ENCODE measurements at places on chromosomes 6 and 20.
A peak's percentile ranks its signal among the peaks of the same experiment; 100 is the strongest.

DNA sequence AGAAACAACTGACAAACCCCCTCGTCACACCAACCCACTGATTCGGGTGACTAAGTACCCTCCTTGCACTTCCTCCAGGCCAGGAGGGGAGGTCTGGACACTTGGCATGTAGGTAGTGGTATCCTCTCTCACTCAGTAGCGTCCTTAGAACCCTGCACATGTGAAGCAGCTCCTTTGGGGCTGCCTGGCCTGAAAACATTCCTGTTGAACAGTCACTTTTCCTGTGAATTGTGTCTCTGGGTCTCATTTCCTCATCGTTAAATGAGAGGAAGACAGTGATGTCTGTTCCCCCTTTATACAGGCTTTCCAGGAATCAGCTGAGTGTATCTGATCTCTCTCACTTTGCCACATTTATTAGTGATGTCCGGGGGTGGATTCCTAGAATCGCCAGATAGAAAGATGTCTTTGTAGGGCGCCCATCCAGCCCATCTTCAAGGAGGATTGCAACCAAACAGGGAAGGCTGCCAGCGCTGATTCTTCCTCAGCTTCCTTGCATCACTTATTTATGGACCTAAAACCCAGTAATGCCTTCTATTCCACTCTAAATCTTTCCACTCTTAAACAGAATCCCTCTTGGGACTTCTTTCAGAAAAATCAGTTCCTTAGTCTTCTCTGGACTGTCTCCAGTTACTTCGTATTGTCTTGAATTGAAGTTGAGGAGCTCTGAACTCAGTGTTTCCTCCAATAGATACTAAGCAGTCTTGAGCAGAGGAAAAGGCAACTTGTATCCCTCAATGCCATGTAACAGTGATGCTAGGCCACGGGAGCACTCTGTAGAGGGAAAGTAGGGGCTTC is 9.4 kb upstream of the POPDC3 start:
- no peak for DNase-seq

DNA sequence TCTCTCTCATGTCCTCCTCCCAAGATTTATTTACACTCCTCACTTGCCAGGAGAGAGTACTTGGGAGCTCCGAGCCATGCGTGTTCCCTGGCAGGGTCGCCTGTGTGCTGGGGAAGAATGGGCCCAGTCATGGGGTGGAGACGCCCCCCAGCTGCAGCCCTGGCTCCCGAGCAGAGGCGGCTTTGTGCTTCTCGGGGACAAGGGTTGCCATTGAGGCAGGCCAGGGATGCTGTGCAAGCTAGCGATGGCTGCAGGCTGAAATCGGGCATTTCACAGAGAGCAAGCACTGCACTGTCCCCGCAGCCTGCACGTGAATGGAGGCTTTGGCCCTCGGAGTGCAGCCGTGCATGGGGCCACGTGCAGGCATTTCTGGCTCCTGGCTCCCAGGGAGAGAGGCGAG is 23.8 kb downstream of the PHACTR3 start:
- no peak for DNase-seq

DNA sequence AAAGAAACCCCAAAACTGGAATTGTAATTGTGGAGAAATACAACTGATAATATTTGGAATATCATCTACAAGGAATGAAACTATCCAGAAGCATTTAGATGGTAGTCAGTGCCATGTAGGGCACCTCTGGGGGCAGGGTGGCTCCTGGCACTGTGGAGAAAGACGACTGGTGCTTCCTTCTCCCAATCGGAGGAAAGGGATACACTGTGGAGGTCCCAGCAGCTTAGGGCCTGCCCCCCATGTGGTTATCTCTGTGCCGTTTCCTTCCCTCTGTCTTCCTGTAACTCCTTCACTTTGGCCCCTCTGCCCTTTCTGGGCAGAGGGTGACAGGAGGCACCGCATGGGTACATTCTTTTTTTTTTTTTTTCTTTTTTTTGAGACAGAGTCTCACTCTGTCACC is 178.4 kb downstream of the MTHFD1L start:
- no peak for DNase-seq

DNA sequence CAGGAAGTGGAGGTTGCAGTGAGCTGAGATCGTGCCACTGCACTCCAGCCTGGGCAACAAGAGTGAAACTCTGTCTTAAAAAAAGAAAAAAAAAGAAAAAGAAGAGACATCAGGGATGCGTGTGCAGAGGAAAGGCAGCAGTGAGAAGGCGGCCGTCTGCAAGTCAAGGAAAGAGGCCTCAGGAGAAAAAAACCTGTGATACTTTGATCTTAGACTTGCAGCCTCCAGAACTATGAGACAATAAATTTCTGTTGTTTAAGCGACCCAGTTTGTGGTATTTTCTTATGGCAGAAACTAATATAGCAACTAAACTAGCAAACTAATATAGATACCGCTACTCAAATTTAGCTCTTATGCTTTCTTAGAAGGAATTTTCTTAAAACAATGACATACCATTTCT is 36.1 kb downstream of the FGD2 start:
- DNase-seq, result no peak

GRCh38 chr6:124090491-124090890 is 286.8 kb downstream of the NKAIN2 start:
- DNase-seq, result no peak

DNA sequence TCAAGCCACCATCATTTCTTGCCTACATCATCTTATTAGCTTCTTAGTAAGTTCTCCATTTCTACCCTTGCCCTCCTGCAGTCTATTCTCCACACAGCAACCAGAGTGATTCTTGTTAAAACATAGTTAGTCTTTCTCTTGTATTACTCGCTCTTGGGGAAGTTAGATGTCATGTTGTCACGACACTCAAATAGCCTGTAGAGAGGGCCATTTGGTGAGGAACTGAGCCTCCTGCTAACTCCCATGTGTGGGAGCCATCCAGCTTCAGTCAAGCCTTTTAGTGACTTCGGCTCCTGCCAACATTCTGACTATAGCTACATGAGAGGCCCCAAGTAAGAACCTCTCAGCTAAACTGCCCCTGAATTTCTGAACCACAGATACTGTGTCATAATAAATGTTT is 395.4 kb downstream of the CDC5L start:
- no peak for DNase-seq

- DNase-seq, result no peak
These were observed 49.8 kb downstream of the PPARD start for GRCh38 chr6:35392111-35392702.

DNA sequence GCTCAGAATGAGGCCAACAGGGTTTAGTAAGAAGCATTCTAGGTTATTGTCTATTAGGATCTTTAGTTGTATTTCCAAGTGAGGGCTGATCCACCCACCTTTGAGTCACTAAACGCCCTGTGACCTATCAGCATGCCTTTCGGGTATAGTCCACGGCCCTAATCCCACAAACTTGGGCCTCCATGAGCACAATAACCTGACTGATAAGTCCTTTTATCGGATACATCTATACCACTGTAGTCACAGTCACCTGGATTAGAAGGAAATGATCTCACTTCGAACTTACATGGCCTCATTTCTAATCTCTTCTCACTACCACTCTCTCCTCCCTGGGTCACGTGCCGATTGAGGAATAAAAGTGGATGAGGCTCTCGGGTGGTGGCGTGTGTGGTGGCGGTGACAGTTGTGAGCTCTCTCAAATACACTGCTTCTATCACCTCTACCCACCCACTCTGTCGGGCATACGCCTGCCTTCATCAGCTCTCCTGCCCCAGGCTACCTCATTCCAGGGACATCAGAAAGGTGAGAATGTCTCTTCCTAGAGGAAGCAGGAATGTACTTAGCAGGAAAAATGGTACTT is 65.2 kb downstream of the TRAM2 start:
- no peak for DNase-seq

GRCh38 chr20:33515569-33516216 is 25.8 kb downstream of the CBFA2T2 start:
- no peak for DNase-seq

DNA sequence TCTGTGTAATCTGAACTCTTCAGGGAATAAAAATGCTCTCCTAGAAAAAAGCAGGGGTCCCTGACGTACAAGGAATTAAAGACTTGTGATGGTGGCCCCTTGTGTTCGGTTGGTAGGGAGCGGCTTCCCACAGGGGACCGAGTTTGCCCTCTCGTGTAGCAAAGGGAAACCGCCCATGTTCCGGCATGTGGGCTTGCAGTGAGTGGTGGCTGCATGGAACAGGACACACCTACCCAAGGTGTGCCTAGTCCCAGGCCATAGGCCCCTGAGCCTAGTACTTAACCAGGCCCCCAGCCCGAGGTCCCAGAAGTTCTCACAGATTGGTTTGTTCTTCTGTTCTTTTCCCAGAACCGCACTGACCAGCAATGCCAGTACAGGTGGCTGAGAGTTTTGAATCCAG is 15.5 kb downstream of the MYBL2 start:
- no peak for DNase-seq

DNA sequence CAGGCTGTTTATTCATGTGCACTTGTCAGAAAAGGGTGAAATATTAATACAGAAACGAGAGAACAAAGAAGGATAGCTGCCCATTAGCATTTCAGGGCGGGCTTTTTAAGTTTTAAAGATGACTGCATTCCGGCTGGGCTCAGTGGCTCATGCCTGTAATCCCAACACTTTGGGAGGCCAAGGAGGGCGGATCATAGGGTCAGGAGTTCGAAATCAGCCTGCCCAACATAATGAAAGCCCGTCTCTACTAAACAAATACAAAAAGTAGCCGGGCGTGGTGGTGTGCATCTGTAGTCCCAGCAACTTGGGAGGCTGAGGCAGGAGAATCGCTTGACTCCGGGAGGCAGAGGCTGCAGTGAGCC is 130.5 kb downstream of the HFE start:
- no peak for DNase-seq

- no peak for DNase-seq
These were observed 42.0 kb downstream of the CDS2 start for GRCh38 chr20:5168651-5169396.

- DNase-seq, result no peak
These were observed 100.3 kb downstream of the REV3L start for GRCh38 chr6:111382476-111383294.

GRCh38 chr6:128438393-128438792 is 82.0 kb downstream of the PTPRK start:
- DNase-seq, result no peak

DNA sequence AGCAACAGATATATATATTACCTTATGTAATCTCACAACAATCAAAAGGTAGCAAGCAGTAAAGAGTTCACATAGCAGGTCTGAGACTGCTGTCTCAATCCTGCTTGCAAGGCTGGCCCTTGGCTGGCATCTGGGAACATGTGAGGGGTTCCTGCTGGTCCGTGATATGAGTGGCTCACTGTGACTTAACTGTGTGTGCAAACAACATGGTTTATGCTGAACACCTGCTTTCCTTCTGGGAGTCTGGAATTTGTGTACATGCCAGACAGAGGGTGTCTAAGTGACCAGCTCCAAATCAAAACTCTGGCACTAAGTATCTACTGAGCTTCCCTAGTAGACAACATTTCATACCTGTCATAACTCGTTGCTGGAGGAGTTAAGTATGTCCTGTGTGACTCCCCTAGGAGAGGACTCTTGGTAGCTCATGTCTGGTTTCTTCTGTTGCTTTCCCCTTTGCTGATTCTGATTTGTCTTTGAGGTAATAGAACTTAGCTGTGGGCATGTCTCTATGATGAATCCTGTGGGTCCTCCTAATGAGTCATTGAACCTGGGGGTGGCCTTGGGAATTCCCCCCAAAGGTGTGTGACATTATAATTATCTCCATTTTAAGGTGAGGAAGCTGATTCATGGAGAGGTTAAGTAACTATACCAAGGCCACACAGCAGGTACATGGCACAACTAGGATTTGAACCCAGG is 131.6 kb upstream of the NEDD9 start:
- no peak for DNase-seq

GRCh38 chr6:143842461-143842901 is 657 bp upstream of the LTV1 start:
- DNase-seq, result peak; percentile 15

All from COLO829 (cell line).